Dermis microvascular lymphatic vessel endothelial cell (primary cell): ENCODE measurements at places on chromosomes 6 and 20. TPM values are rescaled to one million over a fixed set of nuclear protein-coding genes. Genes with fewer than 3 reads are reported as not detected.

Gene LY86
- total RNA-seq, result not detected in 2 replicates

Gene POPDC3
- total RNA-seq, result 0.25 and 0.39 TPM in 2 replicates

Gene MUCL3
- not detected in 2 replicates for total RNA-seq

Gene HLA-DQA2
- total RNA-seq, result not detected in 2 replicates

Gene NKX2-2
- not detected in 2 replicates for total RNA-seq

Gene LHFPL5
- not detected in 2 replicates for total RNA-seq

DNA sequence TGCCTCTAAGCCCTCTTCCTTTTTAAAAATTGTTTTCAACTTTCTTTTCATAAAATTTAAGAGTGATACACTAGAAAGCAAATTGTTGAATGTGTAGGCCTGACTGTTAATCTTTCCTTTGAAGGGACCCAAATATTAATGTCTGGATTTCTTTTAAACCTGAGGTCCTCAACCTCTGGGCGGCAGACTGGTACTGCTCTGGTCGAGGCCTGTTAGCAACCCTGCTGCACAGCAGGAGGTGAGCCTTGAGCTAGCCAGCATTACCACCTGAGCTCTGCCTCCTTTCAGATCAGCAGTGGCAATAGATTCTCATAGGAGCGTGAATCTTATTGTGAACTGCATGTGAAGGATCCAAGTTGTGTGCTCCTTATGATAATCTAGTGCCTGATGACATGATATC is 191.2 kb downstream of the MANEA start:
- no peak for DNase-seq

DNA sequence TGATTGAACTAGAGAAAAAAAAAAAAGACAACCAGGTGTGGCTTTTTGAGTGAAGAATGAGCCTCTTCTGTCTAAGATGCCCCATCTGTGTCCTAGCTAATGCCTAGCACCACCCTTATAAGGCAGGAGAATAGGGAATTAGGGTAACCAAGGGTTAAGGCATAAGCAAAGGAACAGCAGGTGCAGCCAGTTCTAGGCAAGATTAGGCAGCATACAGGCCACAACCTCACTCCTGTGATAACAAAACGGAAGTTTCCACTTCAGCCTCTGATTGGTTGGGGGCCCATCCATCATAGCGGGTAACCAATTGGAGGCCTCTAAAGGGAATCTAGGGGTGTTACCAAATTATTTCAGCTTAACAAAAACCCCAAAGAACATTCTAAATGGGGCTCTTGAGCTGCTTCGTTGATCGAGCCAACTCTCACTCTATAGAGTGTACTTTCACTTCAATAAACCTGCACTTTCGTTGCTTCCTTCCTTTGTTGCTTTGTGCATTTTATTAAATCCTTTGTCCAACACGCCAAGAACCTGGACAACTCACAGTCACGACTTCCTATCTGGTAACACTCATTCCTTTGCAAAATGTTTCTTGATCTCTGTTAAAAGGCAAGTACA is 61.9 kb upstream of the TAGAP start:
- DNase-seq, result peak; percentile 20

DNA sequence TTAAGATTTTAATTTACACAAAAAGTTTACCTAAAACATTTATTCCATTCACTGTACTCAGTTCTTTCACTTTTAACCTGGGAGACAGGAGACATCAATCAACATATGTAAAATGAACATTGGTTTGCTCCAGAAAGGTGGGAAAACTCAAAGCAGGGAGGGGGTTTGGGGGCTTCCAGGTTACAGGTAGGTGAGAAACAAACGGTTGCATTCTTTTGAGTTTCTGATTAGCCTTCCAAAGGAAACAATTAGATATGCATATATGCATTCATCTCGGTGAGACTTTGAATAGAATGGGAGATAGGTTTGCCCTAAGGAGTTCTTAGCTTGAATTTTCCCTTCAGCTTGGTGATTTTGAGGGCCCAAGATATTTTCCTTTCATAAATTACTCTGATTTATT is 38.2 kb upstream of the HDAC2 start:
- no peak for DNase-seq

GRCh38 chr20:38878866-38879265 is 47.4 kb upstream of the FAM83D start:
- no peak for DNase-seq

DNA sequence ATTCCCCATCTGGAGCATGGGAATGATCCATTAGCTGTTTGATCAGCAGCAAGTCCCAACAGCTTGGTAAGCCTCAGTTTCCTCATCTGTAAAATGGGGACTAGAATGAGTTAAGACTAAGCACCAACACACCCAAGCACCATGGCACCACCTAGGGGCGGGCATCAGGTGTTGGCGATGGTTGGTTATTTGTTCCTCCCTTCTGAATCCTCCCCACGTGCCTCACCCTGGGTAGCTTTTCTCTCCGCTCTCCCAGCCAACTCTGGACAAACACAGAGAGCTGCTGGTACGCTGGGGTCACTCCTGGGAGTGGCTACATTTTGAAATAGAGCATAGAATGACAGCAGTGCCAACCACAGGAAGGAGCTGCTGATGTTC is 13.3 kb upstream of the ITPR3 start:
- DNase-seq, result no peak
